ENCODE measurements at places on chromosomes 3 and 15.

DNA sequence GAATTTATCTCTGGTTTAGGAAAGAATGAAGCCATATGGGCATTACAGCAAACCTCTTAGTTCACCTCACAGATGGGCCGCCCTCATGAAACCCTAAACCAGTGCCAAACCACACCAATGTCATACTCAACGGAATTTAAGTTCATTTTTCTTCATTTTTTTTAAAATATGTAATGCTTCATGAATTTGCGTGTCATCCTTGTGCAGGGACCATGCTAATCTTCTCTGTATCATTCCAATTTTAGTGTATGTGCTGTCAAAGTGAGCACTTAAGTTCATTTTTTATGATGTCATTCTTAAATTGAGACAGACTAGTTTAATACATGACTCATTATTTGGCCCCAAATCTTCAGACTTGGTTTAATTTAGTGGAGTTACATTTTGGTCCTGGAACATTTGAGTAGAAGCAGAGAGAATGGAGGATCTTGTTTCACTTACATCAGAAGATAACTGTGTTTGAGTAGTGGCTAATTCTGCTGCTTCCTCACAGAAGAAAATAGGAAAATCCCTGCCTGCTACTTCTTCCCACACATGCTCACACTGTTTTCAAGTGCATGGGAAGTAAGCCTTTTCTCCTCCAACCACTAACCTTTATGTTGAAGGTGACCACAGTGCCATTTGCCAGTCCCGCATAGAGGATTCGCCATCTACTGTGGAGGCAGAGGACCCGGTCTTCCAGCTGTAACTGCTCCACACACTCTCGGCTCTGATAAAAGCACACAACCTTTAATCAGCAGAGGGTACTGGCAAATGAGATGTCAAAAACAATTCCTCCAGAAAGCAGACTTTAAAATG is 63.3 kb downstream of the ZNF106 start:
- H3K27me3 ChIP-seq, result no peaks in the 10 kb centered on the region
- H3K4me1 ChIP-seq, result no peaks in the 10 kb centered on the region
- H3K4me3 ChIP-seq, result no peak overlapping the region
- H3K36me3 ChIP-seq, result peaks cover 3% of the 10 kb centered on the region
- no peak overlapping the region for H3K27ac ChIP-seq

- H3K36me3 ChIP-seq, result no peaks in the 10 kb centered on the region
- H3K4me1 ChIP-seq, result no peaks in the 10 kb centered on the region
- peak; percentile 39 for DNase-seq
- H3K4me3 ChIP-seq, result peak overlapping the region; percentile 50
Observed at GRCh38 chr15:96333131-96334016, 2.9 kb downstream of the NR2F2 start.

- H3K4me1 ChIP-seq, result no peaks in the 10 kb centered on the region
- no peaks in the 10 kb centered on the region for H3K27me3 ChIP-seq
- no peaks in the 10 kb centered on the region for H3K36me3 ChIP-seq
- no peak overlapping the region for H3K4me3 ChIP-seq
- no peak for DNase-seq
- no peak overlapping the region for H3K27ac ChIP-seq
Observed at GRCh38 chr15:70547846-70548487, 215.4 kb downstream of the UACA start.

DNA sequence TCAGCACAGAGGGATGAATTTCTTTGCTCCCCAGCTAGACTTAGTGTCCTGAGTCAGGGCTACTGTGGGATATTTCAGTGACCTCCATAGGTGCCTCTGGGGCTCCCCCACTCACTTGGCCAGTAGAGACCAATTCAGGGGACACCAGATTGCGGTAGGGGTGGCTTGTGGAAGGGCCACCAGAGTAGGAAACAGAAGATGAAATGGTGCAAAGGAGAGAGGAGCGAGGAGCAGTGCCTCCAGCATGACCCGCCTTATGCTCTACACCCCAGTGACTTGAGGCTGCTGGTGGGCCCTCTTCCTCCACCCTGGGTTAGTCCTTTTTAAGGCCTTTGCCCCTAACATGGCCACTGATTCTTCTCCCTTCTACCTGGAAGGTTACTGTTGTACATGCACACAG is 2.5 kb downstream of the AEN start:
- peak overlapping the region; percentile 61 for H3K27ac ChIP-seq
- DNase-seq, result no peak
- H3K36me3 ChIP-seq, result no peaks in the 10 kb centered on the region
- peaks cover 15% of the 10 kb centered on the region for H3K4me1 ChIP-seq
- H3K4me3 ChIP-seq, result no peak overlapping the region

- no peaks in the 10 kb centered on the region for H3K27me3 ChIP-seq
- no peaks in the 10 kb centered on the region for H3K4me1 ChIP-seq
- H3K4me3 ChIP-seq, result no peak overlapping the region
Observed at GRCh38 chr3:71927505-71928066, 142.6 kb upstream of the PROK2 start.

DNA sequence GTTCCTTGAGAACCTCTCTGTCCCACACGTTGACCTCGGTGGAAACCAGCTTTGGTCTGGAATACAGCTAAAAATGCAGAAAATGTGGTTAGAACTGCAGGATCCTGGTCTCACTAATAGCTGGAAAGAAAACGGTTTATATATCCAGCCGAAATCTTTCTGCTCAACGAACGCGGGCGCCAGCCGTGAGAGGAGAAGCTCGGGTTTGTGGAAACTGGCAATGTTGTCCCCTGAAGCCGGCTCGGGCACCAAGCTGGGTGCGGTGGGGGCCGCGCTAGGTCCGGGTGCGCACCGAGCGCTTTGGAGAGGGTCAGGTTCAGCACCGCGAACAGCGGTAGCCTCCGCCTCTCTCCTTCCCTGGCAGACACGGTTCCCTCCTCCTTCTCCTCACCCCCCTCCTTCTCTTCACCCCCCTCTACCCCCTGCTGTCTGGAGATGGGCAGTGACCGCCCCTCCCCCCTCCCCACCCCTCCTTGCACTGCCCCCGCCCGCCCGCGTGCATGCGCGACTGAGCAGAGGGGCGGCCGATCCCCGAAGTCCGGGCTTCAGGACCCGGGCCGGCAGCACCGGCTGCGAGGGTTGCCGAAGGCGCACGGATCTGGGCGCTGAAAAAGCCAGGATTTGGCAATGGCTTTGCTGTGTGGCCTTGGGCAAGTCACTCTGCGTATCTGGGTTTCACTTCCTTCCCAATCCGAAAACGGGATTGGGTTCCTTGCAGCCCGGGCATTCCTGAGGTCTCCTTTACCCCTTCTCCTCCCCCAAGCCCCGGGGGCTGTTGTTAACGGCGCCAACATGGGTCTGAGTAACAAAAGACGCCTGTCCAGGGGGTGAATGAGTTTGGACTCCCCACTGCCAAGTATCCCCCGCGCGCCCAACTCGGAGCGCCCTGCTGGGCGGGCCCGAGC is at the start of gene SKOR1:
TSS of gene SKOR1 (plus strand) at position 534 of the 905 bp plus-strand sequence. CDS start at position 628, 94 bp downstream.
- H3K27ac ChIP-seq, result no peak within 1 kb of the TSS
- peaks cover 21% of the 10 kb centered on the region for H3K4me1 ChIP-seq
- H3K4me3 ChIP-seq, result peak within 1 kb of the TSS; percentile 3
- H3K36me3 ChIP-seq, result no peaks in the 10 kb centered on the region

- no peaks in the 10 kb centered on the region for H3K36me3 ChIP-seq
- H3K27me3 ChIP-seq, result no peaks in the 10 kb centered on the region
- H3K4me1 ChIP-seq, result no peaks in the 10 kb centered on the region
- H3K27ac ChIP-seq, result no peak overlapping the region
- H3K4me3 ChIP-seq, result no peak overlapping the region
Observed at GRCh38 chr3:155815030-155815545, 9.0 kb upstream of the C3orf33 start.
